ENCODE measurements at places on chromosomes 13 and 19.

DNA sequence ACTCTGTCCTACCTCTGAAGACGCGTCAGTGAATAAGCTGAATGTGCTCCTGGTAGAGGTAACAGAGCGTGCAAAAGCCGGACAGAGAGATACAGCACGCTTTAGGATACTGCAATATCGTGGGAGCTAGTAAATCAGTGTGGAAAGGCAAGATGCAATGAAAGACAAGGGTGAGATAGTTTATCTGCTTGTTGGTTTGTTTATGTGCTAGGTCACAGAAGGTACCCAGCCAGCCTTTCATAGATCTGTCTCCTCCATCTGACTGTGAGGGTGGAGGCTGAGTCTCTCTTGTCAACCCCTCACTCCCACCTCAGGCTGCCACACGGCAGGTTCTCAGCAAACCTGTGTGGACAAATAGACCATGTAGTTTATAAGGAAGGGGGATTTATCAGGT lies 904 bp upstream of the GIPC1 start:
- no peak for DNase-seq

DNA sequence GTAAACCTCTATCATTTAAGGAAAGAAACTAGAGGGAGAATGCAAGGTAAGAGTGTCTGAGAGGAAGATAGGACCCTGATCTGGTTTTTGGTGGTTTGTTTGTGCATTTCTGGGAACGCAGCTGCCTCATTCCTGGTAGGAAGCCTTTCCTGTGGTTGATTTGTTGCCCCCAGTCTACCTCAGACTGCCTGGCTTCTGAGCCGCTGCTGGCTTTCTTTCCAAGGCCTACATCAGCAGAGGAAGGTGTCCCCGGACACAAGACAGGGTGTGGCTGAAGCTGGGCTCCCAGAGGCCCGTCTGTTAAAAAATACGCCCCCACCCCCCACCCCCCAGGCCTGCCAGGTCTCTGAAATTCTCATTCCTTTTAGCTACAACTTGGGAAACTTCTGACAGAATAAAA lies 42.6 kb downstream of the C13orf42 start:
- DNase-seq, result no peak

- no peak for DNase-seq
These were observed 8.0 kb downstream of the CYTH2 start for GRCh38 chr19:48477067-48477685.

DNA sequence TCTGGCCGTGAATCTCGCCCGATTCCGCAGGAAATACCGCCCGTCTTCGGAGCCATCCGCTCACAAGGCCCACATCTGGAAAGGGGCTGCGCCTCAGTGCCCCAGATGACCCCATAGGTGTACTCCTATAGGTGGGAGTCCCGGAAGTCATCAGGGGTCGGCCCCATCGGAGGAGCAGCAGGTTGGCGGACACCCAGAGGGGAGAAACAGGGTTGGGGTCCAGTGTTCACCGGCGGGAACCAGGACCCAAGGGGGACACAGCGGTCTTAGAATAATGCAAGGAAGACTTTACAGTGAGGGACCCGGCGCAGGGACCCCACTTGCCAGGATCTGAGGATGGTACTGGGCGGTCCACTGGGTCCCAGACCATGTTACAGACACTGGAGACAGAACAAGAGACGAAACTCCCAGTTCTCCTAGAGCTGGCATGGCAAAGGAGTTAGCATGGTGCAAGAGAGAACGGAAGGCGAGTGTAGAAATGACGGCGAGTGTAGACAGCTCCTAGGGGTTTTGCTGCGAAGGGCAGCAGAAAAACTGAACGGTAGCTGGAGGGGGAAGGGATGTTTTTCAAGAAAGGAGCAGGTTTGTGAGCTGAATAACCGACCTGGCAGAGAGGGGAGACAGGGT lies 4.2 kb upstream of the RGL3 start:
- no peak for DNase-seq

DNA sequence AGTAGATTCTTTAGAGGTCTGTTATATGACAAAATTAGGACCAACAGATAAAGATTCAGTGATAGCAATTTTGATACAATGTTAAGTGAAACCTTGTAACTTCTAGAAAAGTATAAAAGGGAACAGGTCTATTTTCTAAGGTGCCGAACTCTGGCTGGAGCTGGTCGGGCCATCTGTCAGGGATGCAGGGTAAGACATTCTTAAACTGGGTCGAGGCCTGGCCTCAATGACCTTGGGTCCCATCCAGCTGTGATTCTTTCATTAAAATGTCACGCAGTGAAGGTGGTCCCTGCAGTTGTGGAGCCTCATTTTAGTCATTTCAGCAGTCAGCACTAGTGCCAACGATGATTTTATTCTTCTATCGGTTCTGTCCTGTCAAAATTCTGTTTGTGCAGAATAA lies 271.9 kb upstream of the SPRY2 start:
- DNase-seq, result no peak

GRCh38 chr19:47510516-47511127 lies 4.2 kb downstream of the NAPA start:
- DNase-seq, result no peak

DNA sequence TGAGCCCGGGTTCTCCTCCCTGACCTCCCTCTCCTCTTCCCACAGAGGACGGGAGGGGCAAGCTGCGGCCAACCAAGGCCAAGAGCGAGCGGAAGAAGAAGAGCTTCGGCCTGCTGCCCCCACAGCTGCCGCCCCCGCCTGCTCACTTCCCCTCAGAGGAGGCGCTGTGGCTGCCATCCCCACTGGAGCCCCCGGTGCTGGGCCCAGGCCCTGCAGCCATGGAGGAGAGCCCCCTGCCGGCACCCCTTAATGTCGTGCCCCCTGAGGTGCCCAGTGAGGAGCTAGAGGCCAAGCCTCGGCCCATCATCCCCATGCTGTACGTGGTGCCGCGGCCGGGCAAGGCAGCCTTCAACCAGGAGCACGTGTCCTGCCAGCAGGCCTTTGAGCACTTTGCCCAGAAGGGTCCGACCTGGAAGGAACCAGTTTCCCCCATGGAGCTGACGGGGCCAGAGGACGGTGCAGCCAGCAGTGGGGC lies 162.2 kb downstream of the KDM4B start:
- no peak for DNase-seq

GRCh38 chr13:67090856-67091255 lies 139.3 kb downstream of the PCDH9 start:
- DNase-seq, result no peak

GRCh38 chr13:113410472-113411201 lies 42.7 kb downstream of the ADPRHL1 start:
- no peak for DNase-seq

GRCh38 chr19:13079542-13079986 lies 23.1 kb downstream of the LYL1 start:
- no peak for DNase-seq

Data from NCI-H526 treated with DMSO at 0.1 percent for 48 hours (cell line).